ENCODE measurements at places on chromosomes 5 and 9.

- DNase-seq, result no peak
Measured at GRCh38 chr9:88697764-88698432, 162.9 kb downstream of the NXNL2 start.

DNA sequence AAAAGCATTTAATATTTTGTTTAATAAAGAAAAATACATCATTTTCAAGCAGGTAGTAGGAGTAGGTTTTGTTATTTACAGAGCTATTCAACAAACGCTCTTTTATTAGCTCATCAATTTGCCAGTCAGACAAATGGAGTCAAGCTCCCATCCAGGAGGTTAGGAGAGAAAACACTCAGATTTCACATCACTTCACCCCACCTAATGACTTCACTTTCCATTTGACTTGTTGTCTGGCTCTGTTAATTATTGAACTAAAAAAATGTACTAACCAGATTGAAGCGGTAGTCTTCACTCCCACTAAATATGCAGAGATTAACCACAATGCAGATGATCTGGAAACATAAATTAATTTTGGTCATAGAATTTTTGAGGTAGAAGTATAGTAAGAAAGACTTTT lies 193.6 kb upstream of the VCAN start:
- DNase-seq, result no peak

- DNase-seq, result no peak
Measured at GRCh38 chr5:27947088-27947487, 908.7 kb upstream of the CDH9 start.

DNA sequence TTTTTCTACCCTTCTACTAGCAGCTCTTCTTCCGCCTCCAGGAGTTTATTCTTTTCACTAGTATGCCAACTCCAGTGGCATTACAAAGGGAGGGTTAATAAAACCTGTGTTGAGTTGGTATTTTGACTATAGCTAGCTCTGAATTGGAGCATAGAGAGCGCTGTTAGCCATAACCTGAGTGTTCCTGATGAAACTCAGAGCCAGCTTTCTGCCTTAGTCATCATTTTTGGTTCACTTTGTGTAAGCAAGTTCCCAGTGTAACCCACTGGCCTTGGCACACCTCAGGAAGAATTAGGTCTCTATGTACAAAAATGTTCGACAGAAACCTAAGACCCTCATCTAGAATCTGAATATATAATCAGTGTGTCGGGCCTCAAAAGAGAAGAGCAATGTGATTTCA lies 238.9 kb downstream of the NR3C1 start:
- no peak for DNase-seq

DNA sequence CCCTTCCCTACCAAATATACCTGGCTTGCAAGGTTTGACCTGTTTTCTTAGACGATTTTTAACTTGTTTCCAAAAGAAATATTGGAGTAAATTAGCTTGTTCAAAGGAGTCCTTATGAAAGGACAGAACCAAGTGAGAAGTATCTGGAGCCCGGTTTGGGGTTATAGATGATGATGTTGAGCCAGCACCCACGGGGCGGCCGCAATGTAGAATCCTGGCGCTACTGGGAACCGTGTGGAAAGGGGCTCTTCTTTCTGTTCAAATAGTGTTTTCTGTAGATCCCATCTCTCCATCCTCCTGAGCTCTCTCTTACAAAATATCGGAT lies 517 bp upstream of the EXOSC2 start:
- DNase-seq, result no peak

GRCh38 chr5:115096034-115096769 lies 73.5 kb downstream of the TRIM36 start:
- no peak for DNase-seq

DNA sequence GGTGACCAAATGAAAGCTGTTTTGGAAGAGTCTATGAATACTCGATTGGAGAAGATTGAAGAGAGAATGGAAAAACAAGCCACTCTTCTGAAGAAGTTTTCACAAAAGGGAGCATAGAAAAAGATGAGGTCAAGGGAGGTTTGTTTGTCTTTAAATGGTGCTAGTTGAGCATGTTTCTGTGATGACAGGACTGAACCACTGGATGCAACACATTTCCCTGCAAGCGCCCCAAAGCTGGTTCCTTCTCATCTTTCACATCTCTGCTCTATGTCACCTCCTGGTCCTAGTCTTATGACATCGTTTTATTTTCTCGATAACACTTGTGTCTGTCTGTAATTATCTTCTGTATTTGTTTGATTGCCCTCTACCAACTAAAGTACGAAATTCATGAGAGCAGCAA lies 3.8 kb upstream of the CCDC192 start:
- no peak for DNase-seq

GRCh38 chr5:147065071-147065470 lies 169.8 kb upstream of the STK32A start:
- no peak for DNase-seq

GRCh38 chr9:100671898-100672297 lies 94.0 kb downstream of the CAVIN4 start:
- no peak for DNase-seq

DNA sequence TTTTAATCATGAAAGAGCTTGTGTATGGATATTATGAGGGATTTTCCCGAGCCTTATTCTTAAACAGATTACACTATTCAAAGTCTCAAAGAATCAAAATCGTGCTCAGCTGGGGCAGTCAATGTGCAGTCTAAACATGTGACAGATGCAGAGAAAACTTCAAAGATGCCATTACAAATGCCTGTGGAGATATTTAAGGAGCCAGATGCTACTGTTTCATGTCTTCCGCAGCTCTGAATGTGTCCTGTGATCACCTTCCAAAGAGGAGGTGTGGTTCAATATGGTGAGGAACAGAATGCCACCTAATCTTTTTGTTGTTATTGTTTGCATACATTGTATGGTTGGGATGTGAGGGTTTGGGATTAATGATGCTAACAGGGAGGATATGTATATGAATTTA lies 593.3 kb upstream of the ARRDC3 start:
- DNase-seq, result no peak

GRCh38 chr5:77080905-77081304 lies 6.2 kb downstream of the ZBED3 start:
- DNase-seq, result no peak

DNA sequence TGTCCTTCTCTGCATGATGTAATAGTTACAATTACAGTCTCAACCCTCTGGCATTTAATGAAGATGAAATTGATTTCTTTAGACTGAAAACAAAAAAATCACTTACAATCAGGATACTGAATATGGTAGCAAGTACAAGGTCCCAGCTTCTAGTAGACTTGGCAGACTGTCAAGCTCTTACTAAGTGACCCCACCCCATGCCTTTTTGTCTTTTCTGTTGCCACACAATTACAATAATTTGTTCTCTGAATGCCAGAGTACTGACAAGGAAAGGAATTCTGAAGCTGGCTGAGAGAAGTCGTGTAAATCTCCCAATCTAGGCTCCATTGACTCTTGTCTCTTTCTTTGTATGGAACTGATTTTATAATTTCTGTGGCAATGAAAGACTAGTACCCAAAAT lies 154.2 kb downstream of the TMC1 start:
- no peak for DNase-seq

DNA sequence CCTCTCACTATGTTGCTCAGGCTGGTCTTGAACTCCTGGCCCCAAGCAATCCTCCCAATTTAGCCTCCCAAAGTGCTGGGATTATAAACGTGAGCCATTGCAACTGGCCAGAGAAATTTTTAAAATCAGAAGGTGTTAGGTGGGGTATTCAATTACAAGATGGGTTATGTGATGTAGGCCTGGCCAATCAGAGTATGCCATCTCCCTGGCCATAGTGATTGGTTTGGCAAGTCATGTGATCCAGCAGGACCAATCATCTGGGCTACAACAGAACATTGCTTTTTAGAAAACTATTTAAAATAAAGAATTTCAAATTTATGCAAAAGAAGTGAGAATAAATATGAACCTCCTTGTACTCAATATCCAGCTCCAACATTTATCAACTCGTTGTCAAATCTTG lies 22.4 kb downstream of the NMRK1 start:
- no peak for DNase-seq

DNA sequence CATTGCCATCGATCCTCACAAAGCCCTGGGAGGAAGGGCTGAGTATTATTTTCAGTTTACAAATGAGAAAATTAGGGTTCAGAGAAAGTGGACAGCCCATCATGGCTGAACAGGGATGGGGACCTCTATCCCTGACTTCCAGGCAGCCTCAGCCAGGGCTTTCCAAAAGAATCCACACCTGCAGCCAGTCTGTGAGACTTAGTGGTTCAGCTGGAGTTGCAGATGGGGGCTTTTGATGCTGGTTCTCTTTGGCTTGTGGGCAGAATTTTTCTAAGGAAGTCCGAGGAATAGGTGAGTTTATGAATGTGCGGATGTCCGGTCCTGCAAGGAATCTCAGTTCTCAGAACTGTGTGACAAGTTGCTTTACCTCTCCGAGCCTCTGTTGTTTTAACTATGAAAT lies 138.1 kb downstream of the RGS3 start:
- no peak for DNase-seq

DNA sequence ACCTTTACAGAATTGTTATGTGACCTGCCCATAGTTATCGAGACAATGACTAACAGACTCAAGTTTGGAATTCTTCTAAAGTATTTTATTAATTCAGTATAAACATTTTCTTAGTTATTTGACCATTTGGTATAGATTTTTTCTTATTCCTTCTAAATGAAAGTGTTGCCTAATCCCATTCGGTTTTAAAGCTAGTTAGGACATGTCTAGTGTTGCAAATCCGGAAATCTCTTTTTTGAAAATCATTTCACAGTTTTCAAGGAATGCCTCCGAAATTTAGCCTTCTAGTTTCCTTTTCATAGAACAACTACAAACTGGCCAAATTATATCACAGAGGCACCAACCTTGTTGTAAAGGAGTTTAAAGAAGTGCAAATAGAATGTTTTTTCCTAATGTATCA lies 171.8 kb downstream of the XRCC4 start:
- DNase-seq, result no peak

- DNase-seq, result no peak
Measured at GRCh38 chr5:32630867-32631491, 45.6 kb downstream of the SUB1 start.

- DNase-seq, result peak; percentile 20
Measured at GRCh38 chr5:128349044-128349858, 188.8 kb downstream of the FBN2 start.

- peak; percentile 24 for DNase-seq
Measured at GRCh38 chr9:88433583-88434255, 45.5 kb downstream of the SPIN1 start.

- DNase-seq, result no peak
Measured at GRCh38 chr9:133483611-133484010, 4.7 kb upstream of the SLC2A6 start.

- no peak for DNase-seq
Measured at GRCh38 chr5:40743771-40744170, 12.0 kb downstream of the TTC33 start.

- DNase-seq, result no peak
Measured at GRCh38 chr9:23630488-23630887, 195.6 kb downstream of the ELAVL2 start.

DNA sequence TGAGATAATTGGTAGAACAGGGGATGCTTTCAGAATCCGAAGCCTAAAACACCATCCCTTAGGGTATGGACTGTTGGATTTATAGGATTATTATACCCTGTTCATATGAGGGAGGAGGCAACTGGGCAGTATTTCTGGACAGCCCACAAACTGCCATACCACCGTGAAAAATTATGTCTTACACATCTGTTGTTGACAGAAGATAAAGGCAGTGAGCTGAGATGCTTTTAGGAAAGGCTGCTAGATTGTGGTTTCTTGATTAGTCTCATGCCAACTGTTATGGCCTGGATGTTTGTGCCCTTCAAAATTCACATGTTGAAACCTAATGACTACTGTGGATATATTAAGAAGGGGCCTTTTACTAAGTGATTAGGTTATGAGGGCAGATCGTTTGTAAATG lies 83.7 kb upstream of the DHFR start:
- no peak for DNase-seq

- no peak for DNase-seq
Measured at GRCh38 chr5:11955331-11955730, 51.1 kb upstream of the CTNND2 start.

DNA sequence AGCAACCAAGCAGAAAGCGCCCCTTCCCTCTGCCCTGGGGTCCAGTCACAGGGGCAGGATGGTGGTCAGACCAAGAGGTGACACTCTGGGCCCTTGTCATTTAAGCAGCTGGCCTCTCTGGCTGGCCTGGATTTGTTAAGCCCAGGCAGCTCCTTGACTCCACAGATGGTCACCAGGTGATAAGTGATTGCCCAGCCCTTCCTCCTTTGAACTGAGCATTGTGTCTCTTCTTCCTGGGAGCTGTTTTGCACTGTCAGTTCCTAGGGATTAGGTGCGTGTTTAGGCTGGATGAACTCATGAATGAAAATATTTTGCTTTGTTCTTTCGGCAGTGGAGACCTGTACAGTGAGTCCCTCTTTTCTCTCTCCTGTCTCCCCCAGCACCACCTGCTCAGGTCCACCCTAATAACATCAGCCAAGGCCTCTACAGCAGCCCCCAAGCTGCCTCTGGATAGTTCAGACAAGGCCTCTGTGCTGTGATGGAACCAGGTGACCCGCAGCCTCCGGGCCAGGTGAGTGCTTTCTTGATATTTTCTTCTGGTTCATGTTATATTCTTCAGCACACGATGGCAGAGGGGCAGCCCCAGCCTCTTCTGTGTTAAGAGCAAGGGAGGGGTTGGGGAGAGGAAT lies 139.7 kb upstream of the PITX1 start:
- peak; percentile 39 for DNase-seq

DNA sequence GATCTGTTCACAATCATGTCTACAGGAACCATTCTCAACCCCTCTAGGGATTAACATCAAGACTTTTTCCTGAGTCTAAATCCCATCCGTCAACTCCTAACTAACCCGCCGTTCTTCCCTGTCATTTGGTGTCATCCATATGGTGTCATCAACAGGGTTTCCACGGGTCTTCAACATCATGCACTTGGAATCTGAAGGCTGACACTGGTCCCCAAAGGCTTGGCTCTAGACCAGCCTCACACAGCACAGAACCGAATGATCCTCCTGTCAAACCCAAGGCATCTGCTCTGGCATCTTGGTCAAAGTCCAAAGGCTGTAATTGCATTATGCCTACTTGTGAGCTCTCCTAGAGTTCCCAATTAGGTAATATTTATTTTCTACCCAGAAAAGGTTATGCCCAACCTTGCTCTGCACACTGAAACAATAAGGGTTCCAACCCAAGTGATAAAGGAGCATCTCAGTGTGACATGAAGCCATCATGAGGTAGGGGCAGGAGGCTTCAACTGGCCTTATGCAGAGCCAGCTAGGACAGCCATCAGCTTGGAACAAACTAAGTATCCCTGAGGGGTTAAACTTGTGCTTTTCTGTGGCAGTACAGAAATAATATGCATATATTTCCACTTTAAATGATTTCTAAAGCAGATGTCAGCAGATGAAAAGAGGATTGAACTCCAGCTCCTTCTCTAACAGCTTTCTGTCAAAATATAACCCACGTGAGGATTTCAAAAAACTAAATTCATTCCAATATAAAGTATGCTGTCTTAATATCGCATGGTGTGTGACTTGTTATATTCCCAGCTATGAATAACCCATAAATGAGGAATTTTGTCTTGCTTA lies 13.9 kb downstream of the ENC1 start:
- DNase-seq, result no peak

DNA sequence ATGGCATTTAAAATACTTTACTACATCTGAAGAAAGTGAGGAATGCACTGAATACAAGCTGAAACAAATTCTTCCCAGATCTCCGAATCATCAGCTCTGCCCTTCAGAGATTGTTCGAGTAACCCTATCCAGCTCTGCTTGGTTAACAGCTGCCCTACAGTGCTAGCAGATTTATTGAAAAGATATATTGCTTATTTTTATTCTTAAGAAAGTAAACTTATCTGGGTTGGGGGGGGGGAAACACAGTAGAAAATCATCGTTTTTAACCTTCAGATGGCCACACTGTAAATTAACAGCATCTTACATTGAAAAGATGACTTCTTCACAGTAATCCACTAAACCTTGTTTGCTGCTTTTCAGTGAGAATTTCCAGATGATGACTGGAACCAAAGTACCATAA lies 210.8 kb downstream of the NFIB start:
- DNase-seq, result no peak
